Activated CD4-positive, alpha-beta T cell treated with anti-CD3 and anti-CD28 coated beads for 1 hour (primary cell): ENCODE measurements at places on chromosomes 11 and 22.
A peak's percentile ranks its signal among the peaks of the same experiment; 100 is the strongest.

GRCh38 chr22:37273126-37273845, 9.0 kb upstream of the CYTH4 start:
- DNase-seq = no peak

GRCh38 chr22:35913925-35914324, 114.7 kb downstream of the RBFOX2 start:
- no peak for DNase-seq

- DNase-seq = no peak
These were observed 136.2 kb downstream of the OSBP2 start for GRCh38 chr22:30830907-30831306.

DNA sequence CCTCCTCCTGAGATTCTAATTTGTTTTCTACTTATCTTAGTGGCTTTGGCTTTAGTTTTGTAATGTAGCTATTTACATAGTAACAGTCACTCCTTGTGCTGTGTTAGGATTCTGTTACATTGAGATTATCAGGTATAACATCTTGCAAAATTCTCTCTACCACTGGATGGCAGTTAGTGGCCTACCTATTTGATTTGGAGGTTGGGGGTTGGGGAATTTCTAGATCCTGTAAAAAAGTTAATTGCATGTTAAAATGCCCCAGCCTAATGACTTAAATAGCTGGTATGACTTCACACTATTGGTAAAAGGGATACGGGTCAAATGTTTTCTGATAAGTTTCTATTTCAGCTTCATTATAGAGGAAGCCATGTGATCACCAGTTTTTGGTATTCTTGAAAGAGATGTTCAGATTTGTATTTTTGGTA, 2.8 kb downstream of the GRK3 start:
- DNase-seq = no peak

- no peak for DNase-seq
These were observed 177.9 kb downstream of the ETS1 start for GRCh38 chr11:128409476-128409875.

GRCh38 chr22:44665115-44665514, 36.9 kb upstream of the PRR5 start:
- DNase-seq = no peak

DNA sequence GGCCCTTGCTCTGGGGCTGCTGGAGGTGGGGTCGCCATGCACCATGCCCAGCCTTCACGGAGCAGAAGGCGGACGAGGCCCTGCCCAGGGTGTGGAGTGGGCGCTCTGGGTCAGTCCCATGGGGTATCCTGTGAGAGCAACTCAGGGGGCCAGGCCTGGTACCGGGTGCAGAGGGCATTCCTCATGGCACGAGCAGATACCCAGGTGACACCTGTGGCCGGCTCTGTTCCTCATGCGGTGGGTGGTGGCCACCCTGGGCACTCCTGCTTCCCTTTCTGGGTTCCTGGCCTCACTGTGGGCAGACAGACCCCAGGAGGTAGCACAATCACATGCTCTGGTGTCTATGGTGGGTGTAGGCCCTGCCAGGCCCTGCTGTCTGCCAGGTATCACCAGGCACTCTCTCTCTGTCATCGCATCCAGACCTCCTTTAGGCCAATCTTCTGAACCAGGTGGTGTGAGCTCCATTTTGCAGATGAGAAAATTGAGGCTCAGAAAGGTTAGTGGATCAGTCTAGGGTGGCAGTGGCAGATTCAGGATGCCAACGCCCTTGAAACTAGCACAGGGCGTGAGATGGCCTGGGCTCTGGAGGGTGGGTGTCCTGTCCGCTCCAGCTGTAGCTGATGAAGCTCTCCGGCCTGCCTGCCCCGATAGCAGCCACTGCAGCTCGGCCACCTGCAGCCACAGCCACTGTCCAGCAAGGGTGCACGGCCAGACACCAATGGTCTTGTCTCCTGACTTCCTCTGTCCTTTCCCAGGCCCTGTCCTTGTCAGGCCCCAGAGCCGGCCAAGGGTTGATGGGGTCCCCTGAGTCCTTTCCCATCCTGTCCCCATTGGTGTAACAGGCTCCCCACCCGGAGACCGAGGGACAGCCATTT, 15.1 kb downstream of the DGKZ start:
- DNase-seq = no peak

DNA sequence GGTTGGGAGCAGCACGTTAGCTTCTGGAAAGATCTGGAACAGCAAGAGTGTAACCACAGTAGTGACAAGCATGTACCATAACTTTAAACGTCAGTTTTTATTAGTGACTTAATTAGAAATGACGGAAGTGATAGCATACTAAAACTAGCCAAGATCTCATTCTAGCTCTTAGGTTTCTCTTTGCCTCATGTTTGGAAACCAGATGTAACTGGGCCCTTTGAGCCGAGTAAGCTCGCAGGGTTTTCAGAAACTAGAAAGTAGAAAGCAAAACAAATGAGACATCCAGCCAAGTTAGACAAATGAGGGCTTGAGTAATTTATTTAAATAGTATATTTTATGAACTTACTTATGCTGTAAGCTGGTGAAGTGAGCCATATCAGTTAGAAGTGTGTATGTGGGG, 40.2 kb upstream of the SLC5A12 start:
- no peak for DNase-seq

DNA sequence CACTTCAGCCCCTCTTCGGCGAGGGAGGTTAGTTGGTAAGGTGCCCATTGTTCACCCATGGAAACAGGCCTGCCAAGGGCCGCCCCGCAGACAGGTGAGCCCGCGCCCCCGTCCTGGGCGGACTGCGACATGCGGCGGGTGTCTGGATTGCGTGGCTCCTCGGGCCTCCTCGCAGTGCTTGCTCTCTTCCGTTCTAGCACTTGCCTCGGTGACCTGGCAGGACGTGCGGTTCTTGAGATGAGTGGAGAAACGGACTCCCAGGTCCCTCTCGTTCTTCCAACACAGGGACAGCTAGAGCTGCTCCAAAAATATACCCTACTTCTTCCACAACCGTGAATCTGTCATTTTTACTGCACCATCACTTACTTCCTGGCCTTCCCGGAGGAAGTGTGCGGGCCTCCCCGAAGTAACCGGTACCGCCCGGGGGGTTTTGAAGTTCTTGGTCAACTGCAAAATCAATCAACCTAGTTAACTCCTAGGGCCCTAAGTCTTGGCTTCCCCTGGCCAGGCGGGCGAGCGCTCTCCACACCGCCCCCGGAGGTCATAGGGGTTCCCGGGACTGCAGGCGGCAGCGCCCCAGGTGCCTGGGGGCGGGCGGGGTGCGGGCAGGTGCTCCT, 745 bp upstream of the ZBTB44 start:
- DNase-seq = peak; percentile 37

- no peak for DNase-seq
These were observed 457 bp downstream of the RNF141 start for GRCh38 chr11:10540546-10540914.

GRCh38 chr11:33344611-33345010, 87.4 kb downstream of the HIPK3 start:
- DNase-seq = no peak

DNA sequence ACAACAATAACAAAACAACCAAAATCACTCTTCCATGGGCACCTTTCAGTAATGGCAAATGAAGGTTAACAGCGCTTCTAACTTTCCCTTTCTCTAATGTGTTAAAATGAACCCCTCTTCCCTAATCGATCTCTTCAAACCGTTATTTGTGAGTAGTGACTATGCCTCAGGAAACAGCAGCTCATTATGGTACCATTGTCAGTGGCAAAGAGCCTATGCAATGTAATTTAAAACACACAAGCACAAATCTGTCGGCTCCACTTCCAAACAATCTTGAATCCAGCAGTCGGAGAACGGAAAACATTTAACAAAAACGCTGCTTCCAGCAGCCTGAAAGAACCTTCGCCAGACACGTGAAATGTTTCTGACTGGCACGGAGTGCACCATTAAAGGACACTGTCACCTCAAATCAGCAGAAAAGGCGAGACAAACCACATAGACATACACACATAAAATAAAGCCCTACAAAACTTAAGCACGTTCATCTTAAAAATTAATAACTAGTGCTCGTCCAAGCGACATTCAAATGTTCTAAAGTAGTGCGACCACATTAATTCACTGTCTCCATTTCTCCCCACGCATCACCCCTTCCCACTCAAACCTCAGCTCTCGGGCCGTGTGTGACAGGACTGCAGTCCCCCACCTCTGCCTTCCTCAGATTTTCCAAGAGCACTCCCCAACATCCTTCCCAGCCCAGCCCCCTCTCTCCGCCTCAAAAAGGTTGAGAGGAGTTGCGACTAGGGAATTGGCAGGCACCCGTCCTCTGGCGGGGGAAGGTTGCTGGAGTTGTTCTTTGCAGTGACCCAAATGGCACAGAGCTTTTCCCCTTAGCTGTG, 748 bp downstream of the RAB30 start:
- DNase-seq = no peak

DNA sequence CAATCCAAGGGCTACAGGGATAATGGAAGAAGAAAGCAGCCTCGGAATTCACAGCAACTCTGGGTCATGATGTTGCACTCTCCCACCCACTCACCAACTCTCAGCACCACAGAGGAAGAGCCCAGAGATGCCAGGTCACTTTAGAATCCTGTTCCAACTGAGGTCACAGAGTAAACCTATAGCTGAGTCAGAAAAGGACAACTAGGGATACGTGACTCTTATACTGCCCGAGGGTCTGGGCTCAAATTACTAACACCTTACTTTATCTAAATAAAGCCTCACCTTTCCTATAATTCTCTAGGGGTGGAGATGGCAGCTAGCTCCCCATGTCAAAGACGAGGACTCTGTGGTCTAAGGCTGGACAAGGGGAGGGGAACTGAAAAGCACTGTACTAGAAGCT, 24.6 kb downstream of the IL18BP start:
- no peak for DNase-seq

DNA sequence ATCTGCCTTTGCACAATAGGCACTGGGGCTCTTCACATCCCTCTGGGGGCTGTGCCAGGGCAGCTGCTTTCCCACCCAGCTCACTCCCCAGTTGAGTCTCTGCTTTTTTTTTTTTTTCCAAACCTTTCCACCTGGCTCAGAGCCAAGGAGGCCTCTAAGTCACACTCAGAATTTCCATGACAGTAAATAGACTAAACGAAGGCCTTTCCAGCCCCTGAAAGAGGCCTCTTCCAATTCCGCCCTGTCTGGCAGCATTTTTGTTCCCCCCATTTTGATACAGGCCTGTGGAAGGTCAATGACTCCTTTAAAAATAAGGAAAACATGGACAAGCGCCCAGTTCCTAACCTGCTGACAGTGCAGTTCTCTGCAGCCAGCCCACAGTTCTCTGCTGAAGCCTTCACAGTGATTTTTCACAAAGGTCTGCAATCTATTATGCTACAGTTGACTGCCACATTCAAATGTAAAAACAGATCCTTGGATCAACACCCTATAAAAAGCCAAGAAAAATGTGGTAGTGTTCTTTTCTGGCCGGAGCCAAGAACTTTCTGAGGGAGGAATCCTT, 107.5 kb upstream of the SESN3 start:
- DNase-seq = no peak

DNA sequence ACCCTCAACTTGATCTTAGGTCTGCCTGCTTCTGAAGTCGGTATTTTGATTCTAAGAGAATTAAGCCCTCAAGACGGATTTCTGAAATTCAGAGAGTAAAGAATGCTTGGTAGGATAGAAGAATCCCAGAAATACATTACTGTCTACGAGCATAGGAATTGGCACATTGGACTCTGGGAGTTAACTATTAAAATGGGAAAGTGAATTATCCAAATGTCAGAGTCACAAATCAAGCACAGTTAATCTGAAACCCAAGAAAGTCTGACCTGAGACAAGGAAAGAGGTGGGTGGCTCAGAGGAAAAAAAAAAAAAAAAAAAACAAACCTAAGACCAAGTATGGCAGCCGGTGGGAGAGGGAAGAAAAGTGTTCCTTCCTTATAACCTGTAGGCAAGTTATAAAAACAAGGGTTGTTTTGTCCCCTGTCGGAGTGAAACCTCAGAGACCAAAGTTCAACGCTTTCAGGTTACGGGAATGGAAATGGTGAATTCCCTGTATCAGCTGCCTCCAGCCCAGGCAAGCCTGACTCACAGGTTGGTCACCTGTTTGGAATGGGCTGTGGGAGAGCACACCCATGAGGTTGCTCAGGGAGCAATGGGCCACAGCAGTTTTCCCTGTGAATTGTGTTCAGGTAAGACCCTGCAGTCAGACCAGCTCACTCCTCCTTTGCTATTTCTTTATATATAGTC, 139.0 kb downstream of the ETS1 start:
- DNase-seq = no peak

GRCh38 chr22:17907748-17908051, 116.7 kb downstream of the MICAL3 start:
- no peak for DNase-seq

DNA sequence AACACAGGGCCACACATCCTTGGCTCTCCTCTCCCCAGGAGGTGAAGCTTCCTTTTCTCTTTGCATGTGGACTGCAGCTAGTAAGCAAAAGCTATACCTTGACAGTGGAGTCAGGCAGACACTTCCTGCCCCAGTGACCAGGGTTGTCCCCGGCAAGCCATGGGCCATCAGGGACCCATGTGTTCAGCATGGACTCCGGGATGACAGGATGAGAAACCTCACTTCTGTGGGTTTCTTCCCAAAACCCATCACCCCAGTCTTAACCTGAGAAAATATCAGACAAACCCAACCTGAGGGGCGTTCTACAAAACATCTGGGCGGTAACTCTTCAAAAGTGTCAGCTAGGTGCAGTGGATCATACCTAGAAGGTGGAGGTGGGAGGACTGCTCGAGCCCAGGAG, 40.2 kb downstream of the GNB1L start:
- DNase-seq = no peak

DNA sequence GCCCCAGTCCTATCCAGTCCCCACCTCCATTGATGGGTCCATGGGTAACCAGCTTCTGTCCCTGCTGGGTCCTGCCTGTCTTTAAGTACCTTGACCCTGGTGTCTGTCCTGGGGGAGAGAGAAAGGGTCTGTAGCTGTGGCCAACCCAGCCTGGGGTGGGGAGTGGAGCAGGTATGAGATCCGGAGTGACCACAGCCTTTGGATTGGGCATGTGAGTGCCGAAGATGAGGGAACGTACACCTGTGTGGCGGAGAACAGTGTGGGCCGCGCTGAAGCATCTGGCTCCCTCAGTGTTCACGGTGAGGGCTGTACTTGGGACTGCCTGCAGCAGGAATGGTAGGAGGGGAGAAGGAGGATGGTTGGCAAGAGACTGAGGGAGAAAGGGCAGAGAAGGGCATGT, 5.2 kb downstream of the ROBO3 start:
- no peak for DNase-seq

- no peak for DNase-seq
These were observed 24.1 kb downstream of the MAML2 start for GRCh38 chr11:96318850-96319249.

- DNase-seq = no peak
These were observed 92.5 kb upstream of the LMO1 start for GRCh38 chr11:8356216-8356615.

DNA sequence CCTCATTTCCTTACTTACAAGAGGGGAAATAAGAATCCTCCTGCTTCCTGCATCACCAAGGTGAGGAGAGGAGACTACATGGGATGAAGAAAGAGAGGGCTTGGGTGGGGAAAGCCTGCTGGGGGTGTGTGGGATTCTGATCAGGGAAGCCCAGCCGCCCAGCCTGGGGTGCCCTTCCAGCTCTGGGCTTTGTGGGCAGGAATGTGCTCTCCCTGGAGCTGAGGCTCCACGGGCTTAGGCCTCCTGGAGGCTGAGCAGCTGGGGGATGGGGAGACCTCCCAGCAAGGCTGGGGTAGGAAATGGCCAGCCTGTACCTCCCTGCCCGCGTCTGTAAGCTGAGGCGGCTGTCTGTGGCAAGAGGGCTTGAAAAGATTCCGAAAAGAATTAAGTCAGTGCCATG, 206.1 kb downstream of the GRIK4 start:
- DNase-seq = no peak
